ENCODE measurements at places on chromosomes 7 and 10.

DNA sequence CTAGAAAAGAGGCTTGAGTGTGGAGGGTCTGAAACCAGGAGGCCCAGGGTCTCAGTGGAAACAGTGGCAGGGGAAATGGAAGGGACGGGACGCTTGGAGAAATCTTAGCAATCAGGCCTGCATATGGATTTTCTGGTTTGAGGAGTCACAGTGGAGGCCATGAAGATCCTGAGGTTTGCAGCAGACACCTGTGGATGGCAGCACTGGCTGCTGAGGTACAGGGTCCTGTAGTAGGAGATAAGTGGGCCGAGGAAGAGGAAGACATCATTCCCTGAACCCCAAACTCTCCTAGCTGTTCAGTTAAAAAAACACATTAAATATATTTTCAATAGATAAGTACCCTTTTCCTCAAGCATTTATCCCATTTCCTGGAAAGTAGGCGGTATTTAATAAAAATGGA lies 208.8 kb upstream of the IGFBP3 start:
- no peak for DNase-seq

DNA sequence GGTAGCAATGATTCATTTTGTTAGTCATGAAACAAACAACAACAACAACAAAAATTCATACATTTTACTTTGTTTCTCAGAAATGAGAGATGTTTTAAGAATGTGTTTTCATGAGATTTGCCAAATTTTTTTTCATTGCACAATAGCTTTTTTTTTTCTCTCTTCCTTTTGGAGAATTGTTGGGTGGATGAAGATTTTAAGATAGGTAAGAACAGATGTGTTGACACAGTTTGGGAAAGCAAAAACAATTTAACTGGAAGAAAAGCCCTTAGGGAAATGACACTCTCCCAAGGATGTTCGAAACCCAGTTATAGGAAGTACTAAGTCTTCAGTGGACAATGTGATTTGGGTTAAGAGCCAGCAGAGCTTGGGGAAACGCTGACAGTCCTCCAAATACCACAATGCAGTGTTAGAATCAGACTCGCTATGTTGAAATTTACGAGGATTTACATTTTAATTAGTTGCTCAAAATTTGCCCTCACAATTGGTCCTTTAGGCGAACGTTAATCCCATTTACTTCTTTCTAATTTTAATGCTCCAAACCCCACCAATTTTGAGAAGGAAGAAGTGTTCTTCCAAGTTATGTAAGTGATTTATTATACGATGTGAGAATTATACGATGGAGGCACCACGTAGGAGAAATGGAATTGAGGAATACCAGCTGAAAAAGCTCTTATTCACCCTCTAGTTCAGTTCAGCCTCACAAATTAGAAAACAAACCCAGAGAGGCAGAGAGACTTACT lies 61.2 kb downstream of the HHEX start:
- no peak for DNase-seq

DNA sequence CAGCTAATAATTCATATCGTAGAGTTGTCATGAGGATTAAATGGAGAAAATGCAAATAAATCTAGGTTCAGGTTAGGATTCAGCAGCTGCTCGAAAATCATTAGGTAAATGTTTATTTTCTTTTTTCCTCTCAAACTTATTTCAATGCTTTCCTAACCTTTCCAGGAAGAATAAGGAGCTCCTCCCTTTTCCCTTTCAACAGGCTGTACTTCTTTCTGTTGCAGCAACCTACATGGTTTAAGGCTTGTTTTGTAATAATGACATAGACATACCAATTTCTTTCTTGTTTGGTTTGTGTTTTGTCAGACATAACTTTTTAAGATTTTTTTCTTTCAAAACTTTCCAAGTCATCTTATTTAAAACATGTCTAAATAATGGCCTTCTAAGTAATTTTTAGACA lies 18.2 kb downstream of the GPR141 start:
- no peak for DNase-seq

DNA sequence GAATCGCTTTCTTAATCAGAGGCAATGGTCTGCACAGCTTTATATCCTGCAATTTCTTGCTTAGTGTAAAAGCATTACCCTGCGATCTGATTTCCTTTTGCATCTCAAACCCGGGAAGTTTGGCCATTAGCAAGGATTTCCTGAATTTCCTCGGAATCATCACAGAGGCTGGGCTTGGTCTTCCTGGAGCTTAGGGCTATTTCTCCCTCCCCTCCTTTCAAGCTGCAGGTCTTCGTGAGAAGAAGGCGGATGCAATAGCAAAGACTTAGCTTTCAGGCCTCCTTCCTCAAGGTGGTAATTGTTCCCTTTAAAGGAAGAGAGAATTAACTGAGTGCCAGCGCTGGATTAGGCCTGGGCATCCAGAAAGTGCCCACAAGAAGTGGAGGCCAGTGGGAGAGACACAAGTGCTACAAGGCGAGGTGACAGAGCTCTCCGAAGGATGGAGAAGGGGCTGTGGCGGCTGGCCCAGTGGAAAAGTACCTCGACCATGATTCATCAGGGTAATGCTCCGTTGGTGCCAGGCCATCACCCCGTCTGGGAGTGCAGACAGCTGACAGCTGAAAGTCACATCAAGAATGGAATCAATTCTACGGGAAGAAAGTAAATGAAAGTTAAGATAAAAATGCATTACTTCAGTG lies 4.0 kb upstream of the ARMS2 start:
- DNase-seq, result no peak

- no peak for DNase-seq
Observed at GRCh38 chr7:75971961-75972763, 22.2 kb downstream of the TMEM120A start.

GRCh38 chr10:43206391-43207235 lies 60.3 kb downstream of the RASGEF1A start:
- DNase-seq, result no peak

DNA sequence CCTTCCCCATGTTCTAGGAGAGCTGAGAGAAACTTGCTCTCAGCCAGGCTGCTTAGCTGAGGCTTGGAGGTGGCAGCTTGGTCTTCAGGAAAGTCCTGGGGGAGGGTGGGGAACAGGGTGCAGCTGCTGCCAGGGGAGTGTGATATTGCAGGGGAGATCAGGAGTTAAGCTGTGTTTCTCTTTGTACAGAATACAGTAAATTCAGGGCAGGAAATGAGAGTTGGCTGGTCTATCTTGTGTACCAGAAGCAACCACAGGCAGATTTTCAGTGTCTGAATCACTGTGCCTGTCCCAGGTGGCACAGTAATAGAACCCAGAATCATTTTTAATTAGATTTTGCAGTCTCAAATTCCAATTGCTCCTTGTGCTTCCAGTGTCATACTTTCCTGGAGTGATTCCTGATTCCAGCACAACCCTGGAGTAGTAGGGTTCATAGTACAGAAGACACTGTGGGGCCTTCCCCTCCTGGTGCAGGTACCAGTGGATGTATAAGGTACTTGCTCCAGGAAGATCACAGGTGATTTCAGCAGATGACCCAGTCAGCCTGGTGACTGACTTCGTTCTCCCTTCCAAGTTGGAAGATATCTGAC lies 94.0 kb upstream of the TARP start:
- DNase-seq, result no peak

- no peak for DNase-seq
Observed at GRCh38 chr10:79023240-79024162, 45.3 kb upstream of the ZMIZ1 start.

- DNase-seq, result no peak
Observed at GRCh38 chr7:125504848-125505247, 575.2 kb upstream of the POT1 start.

- no peak for DNase-seq
Observed at GRCh38 chr10:122222638-122223037, 48.5 kb upstream of the BTBD16 start.

DNA sequence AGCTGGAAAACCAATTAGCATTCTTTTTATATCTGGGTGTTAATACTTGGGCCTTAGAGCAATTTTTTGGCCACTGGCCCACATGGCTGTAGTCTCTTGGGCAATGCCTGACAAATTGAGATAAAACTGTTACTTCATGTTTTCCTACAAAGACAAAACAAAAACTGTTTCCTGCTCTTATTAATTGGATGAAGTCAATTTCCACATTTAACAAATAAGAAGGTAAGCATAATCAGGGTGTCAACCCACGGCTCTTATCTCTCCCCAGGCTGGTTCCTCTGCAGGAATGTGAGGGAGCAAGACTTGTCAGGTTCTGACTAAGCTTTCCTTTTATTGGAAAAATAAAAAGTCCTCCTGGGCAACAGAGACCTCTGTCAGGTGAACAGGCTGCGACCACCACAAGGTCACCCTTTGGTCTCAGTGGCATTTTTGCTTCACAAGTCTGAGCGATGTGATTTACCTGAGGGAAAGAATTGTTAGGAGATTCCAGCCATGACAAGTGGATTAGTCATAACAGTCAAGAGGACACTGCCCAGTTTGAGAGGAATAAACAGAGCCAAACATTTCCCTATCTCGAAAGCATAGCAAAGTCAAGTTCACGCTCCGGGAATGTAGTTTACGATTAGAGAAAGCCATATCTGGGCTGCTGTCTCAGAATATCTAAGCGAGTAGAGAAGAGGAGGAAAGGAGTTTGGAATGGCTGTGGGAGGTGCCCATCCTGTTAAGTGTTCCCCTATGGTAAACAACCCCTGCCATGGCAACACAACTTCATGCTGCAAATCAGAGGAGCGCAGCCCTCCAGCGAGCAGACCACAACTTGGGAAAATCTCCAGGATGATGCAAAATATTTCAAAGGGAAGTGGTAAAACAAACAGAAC lies 144.4 kb downstream of the TES start:
- peak; percentile 76 for DNase-seq

- peak; percentile 72 for DNase-seq
Observed at GRCh38 chr10:61140765-61141392, 196.9 kb upstream of the RHOBTB1 start.

DNA sequence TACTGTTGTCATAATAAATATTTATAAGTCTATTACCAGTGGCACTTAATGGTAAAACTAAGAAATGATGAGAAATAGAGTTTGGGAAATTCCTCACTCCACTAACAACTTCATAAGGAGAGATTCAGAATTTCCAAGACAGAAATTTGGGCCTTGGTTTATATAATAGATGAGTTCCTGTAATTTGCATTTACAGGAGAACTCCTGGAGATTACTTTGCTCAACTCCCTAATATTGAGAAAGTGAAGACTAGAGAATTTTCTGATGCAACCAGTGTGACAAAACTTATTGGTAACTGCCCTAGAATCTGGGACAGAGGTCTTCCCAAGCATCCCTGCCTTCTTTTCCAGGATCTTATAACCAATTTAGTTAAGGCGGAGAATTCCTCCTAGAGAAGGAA lies 49.1 kb upstream of the GSAP start:
- DNase-seq, result no peak

DNA sequence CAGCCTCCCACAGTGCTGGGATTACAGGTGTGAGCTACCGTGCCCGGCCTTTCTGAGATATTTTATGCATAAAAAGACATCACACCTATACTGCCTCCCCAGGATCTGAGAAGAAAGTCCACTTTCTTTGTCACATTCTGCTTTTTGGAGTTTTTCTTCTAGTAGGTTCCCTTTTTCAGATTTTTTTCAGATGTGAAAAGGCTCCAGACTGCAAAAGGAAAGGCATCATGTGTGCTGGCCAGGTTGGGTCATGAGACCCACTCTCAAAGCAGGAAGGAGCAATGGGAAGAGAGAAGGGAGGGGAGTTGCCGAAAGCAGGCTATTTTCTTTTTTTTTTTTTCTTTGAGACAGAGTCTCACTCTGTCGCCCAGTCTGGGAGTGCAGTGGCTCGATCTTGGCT lies 10.8 kb downstream of the BLVRA start:
- DNase-seq, result no peak

- DNase-seq, result no peak
Observed at GRCh38 chr10:3579845-3580244, 205.2 kb downstream of the KLF6 start.

DNA sequence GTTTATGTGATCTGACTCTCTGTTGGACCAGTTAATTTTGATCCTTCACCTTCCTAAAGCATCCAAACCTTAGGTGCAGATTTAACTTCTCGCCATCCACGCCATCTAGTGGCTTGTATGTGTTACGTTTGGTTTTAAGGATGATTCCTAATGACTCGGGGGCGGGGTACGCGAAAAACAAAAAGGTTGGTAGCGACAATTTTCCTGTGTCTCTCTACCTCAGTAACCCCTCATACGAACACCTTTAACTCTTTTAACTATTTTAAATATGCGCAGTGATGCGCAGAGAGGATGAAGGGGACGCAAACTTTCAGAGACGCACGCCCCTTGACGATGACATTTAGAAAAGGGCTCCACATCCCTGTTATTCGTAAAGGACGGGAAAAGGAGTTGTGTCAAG lies 714 bp upstream of the KCND2 start:
- peak; percentile 56 for DNase-seq

DNA sequence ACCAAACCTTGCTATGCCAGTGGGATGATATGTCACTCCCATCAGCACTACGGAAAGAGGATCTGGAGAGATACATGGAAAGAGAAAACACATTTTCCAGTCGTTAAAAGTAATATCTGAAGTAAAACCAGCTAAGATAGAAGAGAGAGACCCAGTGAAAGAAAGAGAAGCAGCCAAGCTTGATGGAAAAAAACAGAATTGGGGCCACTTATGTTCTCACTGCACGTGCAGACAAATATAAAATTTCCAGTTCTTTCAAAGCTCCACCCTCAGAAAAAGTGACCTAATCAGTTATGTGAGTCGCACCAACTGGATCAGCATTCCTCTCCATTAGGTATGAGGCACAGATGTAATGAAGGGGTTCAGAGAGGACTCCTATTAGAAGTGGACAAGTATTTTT lies 266.1 kb downstream of the MTERF1 start:
- DNase-seq, result no peak

Measured in left kidney (tissue), 8 donors.